ENCODE measurements at places on chromosomes 4 and X. TPM values are rescaled to one million over a fixed set of nuclear protein-coding genes. Genes with fewer than 3 reads are reported as not detected.

CHRDL1 gene
- total RNA-seq: 404 TPM

DCAF8L2 gene
- total RNA-seq: not detected

GCNA gene
- 4.1 TPM for total RNA-seq

FABP2 gene
- not detected for total RNA-seq

VCX2 gene
- total RNA-seq: not detected

HERC6 gene
- 4.2 TPM for total RNA-seq

SAGE1 gene
- total RNA-seq: not detected

CTAG1B gene
- not detected for total RNA-seq

UTP14A gene
- 15.8 TPM for total RNA-seq

TNIP3 gene
- not detected for total RNA-seq

TLR6 gene
- 19.2 TPM for total RNA-seq

PPP4R3C gene
- total RNA-seq: not detected

MAGEA2 gene
- total RNA-seq: not detected

XKRX gene
- 0.34 TPM for total RNA-seq

FAM184B gene
- not detected for total RNA-seq

LIMCH1 gene
- total RNA-seq: 25.8 TPM

UBA6 gene
- 46.9 TPM for total RNA-seq

RASGEF1B gene
- total RNA-seq: 35.2 TPM

SMPX gene
- total RNA-seq: not detected

NXF2B gene
- total RNA-seq: 0.19 TPM

MAGEB10 gene
- total RNA-seq: not detected

MAGEA2B gene
- total RNA-seq: not detected

HTR2C gene
- not detected for total RNA-seq

CT55 gene
- not detected for total RNA-seq

FOXP3 gene
- not detected for total RNA-seq

CORIN gene
- total RNA-seq: not detected

CD40LG gene
- not detected for total RNA-seq

POLA1 gene
- 9.5 TPM for total RNA-seq

ELOVL6 gene
- total RNA-seq: 10.7 TPM

DMRTC1 gene
- not detected for total RNA-seq

MAGEB2 gene
- total RNA-seq: not detected

GRIA3 gene
- 0.19 TPM for total RNA-seq

CDS1 gene
- 1.1 TPM for total RNA-seq

TLR3 gene
- 4.6 TPM for total RNA-seq

ZDHHC15 gene
- 0.75 TPM for total RNA-seq

FGF5 gene
- total RNA-seq: not detected

SMIM31 gene
- not detected for total RNA-seq

MAGEA3 gene
- total RNA-seq: not detected

CPLX1 gene
- total RNA-seq: 0.66 TPM

PASD1 gene
- not detected for total RNA-seq

GPRASP1 gene
- 6.8 TPM for total RNA-seq

TCEAL6 gene
- total RNA-seq: not detected

SLC10A4 gene
- not detected for total RNA-seq

Measured in subcutaneous adipose tissue (tissue), 4 donors.